HFF-Myc (cell line): ENCODE measurements at places on chromosomes 6 and 20.

DNA sequence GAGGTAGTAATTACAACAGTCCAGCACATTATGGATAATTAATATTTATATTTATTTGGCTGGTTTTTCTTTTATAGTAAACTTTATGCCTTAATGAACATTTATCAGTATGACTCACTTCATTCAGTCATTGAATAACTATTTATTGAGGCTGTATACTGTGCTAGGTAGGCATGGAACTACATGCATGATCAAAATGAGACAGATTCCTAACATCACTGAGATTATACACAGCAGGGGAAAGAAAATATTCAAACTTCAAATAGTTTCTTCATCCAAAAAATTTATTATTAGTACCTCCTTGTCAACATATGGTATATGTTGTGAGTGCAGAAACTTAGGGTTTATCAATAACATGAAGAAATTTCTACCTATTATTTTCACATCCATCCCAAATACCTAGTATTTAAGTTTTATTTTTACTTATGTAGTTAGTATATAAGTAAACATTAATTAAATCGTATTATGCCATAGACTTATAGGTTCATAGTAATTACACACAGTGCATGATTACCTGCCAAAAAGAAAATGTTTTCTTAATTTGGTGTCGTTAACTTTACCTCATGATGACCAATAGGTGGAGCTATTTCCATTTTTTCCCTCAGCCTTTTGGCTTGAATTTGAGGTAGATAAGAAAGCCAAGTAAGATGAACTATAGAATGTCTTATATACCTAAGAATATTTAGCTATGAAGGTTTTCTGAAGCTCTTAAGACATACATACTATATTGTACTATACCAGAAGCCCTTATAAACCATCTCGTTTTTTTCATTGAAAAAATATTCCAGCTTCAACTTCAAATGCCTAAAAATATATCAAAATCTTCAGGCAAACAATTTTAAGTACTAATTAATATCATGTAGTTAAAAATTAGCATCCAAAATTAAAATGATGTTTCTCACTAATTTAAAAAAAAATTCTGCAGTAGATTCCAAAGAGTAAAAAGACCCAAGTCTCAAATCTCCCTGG is 12.5 kb upstream of the TMEM30A start:
- peak; percentile 61 for DNase-seq

GRCh38 chr6:13484827-13485226 is 2.6 kb downstream of the GFOD1 start:
- no peak for DNase-seq

- no peak for DNase-seq
Measured at GRCh38 chr20:32839982-32840285, 18.8 kb upstream of the EFCAB8 start.

- DNase-seq: no peak
Measured at GRCh38 chr6:136604928-136605510, 54.8 kb upstream of the MAP7 start.

DNA sequence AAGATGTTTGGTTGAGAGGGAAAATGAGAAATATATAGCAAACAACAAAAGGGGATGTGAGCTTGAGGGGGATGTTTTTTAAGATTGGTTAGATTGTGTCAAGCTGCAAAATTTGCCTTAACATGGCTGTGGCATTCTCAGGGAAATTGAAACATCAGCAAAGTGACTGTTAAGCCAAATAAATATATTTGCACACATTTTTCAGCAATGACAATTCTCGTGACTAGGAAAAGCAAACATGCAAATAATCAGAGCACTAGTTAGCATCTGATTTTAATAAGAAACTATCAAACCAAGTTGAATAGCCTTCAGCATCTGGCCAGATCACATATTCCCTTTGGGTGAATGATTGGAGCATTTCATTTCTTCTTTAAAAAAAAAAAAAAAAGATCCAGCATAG is 262.8 kb downstream of the TBC1D7 start:
- no peak for DNase-seq

DNA sequence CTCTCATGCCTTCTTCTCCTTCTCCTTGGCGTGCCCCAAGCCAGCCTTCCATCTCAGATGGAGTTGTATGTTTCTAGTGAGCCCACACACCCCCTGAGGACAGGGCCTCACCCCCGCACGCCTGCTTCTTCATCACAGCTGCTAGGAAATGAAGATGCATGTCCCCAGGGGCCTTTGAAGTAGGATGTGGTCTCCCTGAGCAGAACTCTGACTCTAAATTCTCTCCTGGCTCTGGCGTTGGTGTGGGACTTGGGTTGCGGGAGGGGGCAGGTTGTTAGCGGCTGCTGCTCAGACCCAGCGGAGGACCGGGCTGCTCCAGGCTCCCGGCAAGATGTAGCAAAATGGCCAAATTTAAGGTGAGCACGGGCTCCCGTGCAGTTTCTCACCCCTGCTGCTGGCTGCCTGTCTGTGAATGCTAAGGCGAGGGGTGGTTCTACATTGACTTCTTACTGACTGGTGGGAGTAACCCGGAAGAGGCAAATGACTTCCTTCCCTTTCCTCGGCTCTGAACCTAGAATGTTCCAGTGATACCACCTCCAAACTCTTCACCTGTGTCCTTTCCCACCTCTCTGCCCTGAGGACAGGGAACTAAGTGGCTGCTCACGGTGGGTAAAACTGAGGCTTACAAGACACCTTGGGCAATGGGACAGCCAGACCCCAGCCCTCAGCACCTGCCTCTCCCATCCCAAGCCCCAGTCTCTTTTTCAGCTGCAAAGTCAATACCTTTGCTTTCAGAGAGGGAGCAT is 8.8 kb downstream of the SYNJ2 start:
- no peak for DNase-seq

- no peak for DNase-seq
Measured at GRCh38 chr6:3285049-3285639, 26.4 kb downstream of the PSMG4 start.

GRCh38 chr20:3115190-3116107 is 30.9 kb upstream of the AVP start:
- no peak for DNase-seq

DNA sequence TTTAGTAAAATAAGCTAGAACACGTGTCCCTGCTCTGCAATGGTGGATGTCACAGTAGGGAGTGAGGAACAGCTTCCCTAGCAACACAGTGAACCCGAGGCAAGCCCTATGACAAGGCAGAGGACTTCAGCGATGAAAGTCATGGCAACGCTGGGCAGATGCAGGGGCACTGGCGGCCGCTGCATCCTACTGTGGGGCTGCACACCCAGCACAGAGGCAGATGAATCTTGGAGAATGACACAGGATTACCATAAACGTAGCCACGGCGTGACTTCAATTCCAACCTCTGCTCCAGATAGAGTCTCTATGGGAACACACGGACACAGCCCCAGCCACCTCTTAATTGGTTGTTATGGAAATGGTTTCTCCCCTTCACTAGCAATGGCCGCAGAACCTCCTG is 64.2 kb downstream of the MYLK4 start:
- DNase-seq: no peak

GRCh38 chr20:5933802-5934436 is 16.4 kb downstream of the TRMT6 start:
- DNase-seq: no peak

DNA sequence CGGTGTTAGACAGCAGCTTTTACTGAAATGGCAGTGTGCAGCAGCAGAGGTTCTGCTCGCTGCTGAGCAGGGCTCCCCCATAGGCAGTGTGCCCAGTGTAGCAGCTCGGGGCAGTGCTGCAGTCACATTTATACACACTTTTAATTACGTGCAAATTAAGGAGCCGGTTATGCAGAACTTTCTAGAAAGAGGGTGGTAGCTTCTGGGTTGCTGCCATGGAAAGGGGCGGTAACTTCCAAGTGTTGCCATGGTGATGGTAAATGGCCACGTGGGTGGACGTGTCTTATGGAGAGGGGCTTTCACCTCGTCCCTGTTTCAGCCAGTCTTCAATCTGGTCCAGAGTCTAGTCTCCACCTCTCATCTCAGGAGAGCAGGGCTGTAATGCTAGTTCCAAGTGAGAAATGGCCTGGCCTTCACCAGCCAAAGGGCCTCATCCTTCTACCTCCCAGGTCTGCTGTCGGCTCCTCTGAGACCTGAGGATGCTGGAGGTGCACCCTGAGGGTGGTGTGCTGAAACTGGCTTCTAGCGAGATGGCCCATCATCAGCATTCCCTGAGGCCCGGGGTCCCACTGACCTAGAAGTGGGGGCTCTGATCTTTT is 180.5 kb upstream of the PMEPA1 start:
- no peak for DNase-seq

- DNase-seq: no peak
Measured at GRCh38 chr20:47857569-47858464, 72.5 kb upstream of the SULF2 start.

GRCh38 chr6:166004471-166004870 is 163.2 kb downstream of the TBXT start:
- DNase-seq: no peak

GRCh38 chr20:63210011-63210605 is 5.8 kb downstream of the YTHDF1 start:
- DNase-seq: no peak

DNA sequence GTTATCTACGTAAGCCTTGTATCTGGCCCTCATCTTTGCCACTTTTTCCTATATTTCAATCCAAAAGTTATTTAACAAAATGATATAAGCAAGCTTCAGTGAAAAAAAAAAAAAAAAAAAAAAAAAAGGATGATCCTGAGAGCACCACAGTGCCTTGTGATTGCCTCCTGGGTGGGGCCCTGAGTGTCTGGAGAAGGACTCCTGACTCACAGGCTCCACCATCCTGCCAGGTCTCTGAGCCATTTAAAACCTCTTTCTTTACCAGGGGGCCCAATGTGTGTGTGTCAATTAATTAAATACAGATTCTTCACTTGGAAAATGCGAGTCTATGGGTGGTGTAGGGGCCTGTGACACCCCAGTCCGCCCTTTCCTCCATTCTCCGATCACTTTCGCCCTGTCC is 105.2 kb downstream of the SMOC2 start:
- DNase-seq: no peak

DNA sequence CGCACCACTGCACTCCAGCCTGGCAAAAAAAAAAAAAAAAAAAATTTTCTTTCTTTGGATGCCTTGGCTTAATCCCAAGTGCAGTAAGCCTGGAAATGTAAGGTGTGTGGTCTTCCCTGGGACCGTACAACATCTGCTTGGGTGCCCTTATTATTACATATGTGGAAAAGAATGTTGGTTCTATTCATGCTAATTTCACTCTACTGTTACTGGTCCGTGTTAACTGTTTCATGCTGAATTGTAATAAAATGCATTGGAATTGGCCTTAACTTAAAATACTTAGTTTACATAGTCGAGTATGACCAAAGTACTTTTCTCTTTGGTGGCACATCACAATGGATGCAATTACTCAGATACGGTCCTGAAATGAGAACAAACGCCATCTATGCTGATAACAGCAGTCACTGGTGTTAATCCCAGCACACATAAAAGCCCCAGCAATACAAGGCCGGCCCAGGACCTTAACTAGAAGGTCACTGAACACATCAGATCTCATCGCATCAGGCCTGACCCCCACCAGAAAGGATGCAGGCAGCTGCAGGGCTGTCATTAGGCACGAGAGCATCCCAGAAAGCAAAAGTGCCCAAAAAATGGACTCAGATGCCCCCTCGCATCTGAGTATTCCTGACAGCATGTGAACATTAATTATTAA is 1.2 kb downstream of the SERPINB6 start:
- no peak for DNase-seq

DNA sequence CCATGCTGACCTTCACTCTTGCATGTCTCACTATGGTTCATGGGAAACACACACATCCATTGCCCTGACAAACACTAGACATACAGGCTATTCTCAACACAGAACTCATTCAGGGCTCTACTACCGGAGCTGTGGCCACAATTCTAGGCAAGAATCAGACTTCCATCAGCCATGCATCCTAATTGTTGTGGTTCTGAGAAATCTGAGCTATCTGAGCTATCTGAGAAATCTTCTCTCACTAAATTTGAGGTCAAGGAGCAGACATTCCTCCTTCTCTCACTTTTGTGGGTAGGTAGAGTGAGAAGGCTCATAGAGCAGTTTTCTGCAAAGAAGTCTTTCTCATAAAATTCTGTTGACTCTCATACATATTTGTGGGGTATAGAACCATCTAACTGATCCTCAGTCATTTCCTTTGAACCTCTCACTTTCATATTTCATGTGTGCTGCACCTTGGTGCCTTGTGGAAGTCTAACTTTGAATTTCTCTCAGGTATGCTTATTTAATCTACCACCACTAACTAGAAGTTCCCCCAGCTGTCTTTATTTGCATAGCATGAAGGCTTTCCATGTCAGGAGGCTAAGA is 43.6 kb downstream of the ADGRF1 start:
- DNase-seq: no peak

- DNase-seq: no peak
Measured at GRCh38 chr6:43969158-43969981, 157.9 kb downstream of the MRPL14 start.

DNA sequence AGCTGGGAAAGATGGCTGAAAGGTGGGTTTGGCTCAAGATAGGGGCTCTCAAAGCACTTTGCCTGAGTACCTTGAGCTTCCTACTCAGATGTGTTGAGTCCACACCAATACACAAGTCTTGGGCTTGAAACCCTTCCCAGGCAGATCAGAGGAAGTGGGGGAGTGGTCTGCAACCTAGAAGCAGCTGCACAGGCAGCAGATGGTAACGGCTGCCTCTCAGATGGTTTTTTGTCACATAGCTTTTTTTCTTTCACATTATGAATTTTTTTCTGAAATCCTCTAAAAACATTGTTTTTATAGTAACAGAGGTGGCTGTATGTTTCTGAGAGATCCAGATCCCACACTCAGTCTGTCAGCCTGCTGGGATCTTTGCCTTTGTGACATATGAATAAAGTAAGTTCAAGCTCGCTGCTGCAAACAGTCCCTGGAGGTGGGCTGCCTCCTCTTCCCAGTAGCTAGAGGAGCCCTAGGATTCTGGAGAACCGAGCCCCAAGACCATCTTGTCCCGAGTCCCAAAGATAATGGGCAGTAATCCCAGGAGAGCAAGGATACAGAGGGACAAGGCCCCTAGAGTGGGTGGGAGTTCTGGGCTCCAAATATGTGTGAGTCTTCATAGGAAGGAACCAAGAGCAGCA is 97.1 kb upstream of the TOP1 start:
- DNase-seq: no peak

DNA sequence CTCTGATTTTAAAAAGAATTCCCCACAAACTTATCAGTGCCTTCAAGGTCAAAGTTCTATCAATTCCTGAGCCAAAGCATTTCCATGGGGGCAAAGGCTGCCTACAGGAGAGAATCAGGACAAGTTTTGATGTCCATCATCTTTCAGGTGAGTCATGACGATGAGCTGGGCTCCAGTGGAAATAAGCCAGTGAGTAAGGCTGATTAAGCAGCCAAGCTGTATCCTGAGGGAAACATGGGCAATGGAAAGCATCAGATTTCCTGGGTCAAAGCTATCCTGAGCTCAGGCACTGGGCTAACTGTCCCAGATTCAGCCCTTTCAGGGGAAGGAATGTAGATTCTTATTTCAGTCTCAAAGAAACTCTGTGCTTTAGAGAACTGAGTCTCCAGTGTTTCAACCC is 377.4 kb downstream of the CD109 start:
- no peak for DNase-seq

GRCh38 chr6:55511122-55511800 is 67.7 kb downstream of the HMGCLL1 start:
- no peak for DNase-seq

- DNase-seq: no peak
Measured at GRCh38 chr6:49835140-49835539, 31.2 kb downstream of the CRISP1 start.

- no peak for DNase-seq
Measured at GRCh38 chr6:127439718-127440117, 19.5 kb downstream of the KIAA0408 start.

- no peak for DNase-seq
Measured at GRCh38 chr20:23770384-23770783, 19.6 kb upstream of the CST1 start.

- DNase-seq: no peak
Measured at GRCh38 chr6:157471077-157471686, 90.2 kb downstream of the ZDHHC14 start.

- no peak for DNase-seq
Measured at GRCh38 chr6:166561771-166562359, 24.6 kb downstream of the RAMACL start.
